ENCODE measurements at places on chromosomes 16 and 17.

DNA sequence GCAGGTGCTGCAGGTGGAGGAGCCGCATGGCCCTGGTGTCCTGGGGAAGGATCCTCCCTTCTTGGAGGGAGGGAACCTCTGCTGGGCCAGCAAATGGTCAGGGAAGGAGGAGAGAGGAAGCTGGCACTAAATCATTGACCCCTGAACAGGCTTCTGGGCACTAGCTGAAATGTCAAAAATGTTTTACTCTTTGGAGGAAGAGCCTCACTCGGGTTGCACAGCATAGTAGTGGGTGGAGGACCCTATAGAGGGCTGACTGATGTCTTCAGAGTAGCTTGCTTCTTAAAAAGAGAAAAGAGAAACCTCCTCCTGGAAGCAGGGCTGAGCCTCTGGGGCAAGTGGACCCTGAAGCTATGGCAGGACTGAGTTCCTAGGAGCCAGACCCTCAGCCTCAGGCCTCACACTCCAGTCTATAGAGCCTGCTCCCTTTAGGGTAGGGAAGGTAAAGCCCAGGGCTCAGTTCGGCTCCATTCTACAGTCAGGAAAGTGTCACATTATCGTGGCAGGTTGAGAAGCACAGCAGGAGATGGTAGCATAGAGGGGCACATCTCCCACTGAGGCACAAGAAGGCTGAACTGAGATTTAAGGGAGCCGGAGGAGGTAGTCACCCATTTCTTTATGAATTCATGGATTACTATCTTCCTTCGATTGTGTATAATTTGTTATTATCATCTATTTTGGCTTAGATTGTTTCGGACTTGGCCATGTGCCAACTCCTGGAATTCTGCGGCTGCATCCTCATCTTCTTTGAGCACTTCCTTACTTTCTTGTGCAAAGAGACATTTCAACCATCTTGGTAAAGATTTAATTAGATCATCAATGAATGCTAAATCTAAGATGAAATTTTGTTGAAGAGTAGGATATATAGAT, 7.3 kb upstream of the CUEDC1 start:
- no peak for DNase-seq

DNA sequence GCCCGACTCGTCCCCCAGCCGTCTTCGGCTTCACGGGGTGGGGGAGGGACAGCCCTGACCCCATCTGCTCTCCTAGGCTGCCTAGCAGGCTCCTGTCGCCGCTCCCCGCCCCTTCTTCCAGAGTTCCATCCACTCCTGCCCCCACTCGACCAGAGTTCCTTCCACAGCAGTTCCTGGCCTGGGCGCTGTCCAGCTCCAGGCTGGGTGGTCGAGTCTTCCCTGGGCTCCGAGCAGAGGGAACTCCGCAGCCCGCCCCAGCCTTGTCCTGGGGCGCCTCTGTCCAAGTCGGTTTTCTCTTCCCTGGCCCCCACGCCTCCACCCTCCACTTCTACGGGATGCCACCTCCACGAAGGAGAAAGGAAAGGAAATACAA, 1.4 kb downstream of the PYY start:
- DNase-seq, result no peak

- DNase-seq, result no peak
Observed at GRCh38 chr17:12566291-12566690, 99.4 kb upstream of the MYOCD start.

GRCh38 chr17:76702076-76702475, 8.7 kb downstream of the MXRA7 start:
- DNase-seq, result no peak

GRCh38 chr16:28091656-28092055, 28.1 kb upstream of the GSG1L start:
- DNase-seq, result no peak

GRCh38 chr16:27972500-27972899, 91.0 kb downstream of the GSG1L start:
- peak; percentile 18 for DNase-seq

Measured in GM12864 (cell line).